ENCODE measurements at places on chromosomes 3 and 15. TPM values are rescaled to one million over a fixed set of nuclear protein-coding genes. Genes with fewer than 3 reads are reported as not detected.

DNA sequence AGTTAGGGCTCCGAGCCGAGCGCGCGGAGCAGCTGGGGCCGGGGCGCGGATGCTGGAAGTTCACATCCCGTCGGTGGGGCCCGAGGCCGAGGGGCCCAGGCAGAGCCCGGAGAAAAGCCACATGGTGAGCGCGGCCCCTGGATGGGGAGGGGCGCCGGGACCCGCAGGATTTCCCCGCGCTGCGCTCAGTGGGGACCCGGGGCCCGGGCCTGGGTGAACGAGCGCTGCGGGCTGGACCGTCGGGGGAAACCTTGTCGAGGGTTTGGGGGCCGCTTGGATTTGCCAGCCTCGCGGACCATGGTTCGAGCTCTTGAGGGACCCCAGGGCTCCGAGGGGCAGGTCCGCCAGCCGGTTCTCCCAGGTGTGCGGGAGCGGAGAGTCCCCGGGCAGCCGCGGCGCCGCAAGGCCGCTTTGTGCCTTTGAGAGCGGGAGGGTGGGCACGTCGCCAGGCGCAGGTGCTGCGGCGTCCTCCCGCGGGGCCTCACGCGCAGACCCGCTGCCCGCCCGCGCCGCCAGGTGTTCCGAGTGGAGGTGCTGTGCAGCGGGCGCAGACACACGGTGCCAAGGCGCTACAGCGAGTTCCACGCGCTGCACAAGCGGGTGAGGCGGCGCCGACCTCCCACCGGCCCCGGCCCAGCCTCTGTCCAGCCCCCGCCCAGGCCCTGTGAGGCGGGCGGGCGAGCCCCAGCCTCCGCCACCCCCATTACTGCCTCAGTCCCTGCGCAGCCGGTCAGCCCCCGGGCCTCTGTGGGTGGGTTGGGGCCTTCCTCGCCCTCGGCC, at the start of gene SNX22:
SNX22 (plus strand) TSS at position 5 of the 780 bp plus-strand sequence; CDS start at position 50, 45 bp downstream.
- DNase-seq, result peak; percentile 85

- no peak for DNase-seq
Observed at GRCh38 chr3:185724761-185725160, 100.1 kb downstream of the IGF2BP2 start.

DNA sequence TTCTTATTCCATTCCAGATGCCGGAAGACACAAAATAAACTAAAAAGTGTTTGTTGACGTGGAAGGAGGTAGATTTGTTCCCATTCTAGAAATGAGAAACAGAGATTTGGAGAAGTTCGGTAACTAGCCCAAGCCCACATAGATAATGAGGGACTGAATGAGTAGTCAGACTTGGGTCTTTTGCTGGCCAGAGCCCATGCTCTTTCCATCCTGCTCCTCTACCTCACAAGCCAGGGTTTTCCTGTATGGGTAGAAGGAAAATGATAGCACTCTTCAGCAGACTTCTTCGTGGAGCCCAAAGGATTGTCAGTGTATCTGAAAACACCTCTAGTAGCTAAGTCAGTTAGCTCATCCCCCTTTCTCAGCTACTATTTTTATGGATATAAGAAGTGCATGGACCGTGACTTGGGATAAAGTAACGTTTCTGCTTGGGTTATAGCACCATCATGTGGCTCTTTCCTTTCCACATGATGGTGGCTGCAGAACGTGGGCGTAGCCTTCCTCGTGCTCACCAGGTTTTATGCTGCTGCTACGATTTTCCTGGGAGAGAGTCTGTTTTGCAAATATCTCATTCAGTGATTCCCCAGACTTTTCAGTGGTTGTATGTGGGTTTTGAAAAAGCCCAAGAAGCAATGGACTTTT, 84.6 kb downstream of the DGKG start:
- DNase-seq, result peak; percentile 68

DNA sequence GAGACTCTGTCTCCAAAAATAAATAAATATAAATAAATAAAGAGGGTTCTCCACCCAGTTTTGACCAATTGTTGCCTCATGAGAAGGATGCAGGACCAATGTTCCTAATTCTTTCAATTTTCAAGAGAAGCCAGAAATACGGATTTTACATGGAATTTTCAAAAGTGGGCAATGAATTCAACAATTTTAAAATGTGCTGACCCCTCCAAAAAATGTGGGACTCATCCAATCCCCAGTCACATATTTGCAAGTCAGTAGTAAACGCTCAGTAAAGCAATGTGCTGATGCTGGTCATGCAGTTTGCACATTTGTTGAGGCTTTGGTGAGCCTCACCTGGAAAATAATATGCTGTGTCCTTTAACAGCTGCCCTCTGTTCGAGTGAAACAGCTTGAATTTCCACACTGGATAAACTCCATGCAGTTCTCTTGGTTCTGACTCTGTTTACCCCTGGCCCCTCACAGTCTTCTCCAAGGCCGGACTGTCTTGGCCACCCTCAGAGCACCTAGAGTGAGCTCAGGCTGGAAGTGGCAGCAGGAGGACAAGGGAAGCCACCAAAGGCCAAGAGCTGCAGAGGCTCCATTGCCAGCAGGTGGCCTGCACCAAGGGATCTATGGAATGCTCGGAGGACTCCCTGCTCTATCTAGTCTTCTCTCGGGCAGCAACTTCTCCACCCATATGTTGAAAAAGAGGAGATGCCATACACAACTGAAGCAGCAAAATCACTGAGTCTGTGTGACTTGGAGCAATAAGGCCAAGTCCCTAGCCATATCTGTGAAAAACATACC, 246.8 kb downstream of the UACA start:
- DNase-seq, result no peak

DNA sequence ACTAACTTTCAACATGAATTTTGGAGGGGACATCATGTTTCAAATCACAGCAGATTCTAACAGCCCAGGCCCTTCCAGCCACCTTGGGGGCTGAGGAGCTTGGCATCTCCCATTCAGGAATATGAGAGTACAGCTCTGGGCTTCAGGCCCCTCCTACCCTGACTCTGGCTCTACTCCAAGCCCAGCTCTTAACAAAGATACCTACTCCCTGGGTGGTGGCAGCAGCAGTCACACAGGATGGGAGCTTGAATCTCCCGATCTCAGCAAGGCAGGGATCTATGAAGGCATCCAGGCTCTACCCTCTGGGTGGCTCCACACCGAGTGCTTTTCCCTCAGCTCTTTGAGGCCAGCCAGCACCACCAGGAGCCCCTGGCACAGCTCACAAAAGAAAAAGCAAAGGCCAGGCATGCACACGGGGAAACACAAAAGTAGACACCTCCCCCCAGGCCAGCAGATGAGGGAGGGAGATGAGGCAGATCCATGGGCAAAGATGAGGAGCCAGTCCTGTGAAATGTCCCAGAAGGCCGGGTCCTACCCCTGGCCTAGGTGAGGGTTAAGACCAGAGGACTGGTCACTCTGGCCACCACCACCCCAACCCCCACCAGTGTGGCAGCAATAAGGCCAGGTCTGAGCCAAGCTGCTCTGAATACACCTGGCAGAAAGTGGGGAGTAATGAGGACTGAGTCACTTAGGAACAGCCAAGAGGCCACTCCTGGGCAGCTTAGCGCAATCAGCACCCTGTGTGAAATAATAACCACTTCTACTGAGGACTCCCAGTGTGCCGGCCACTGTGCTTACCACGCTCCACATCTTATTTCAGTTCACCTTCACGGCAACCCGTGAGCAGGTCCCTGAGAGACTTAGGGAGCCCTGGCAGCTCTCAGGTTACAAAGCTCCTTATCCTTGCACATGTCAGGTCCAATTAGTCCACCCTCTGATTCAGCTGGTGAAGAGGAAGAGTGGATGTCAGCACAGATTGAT, 24.3 kb downstream of the PLA2G4F start:
- peak; percentile 46 for DNase-seq

GRCh38 chr3:97863031-97863430, 41.2 kb downstream of the CRYBG3 start:
- no peak for DNase-seq

DNA sequence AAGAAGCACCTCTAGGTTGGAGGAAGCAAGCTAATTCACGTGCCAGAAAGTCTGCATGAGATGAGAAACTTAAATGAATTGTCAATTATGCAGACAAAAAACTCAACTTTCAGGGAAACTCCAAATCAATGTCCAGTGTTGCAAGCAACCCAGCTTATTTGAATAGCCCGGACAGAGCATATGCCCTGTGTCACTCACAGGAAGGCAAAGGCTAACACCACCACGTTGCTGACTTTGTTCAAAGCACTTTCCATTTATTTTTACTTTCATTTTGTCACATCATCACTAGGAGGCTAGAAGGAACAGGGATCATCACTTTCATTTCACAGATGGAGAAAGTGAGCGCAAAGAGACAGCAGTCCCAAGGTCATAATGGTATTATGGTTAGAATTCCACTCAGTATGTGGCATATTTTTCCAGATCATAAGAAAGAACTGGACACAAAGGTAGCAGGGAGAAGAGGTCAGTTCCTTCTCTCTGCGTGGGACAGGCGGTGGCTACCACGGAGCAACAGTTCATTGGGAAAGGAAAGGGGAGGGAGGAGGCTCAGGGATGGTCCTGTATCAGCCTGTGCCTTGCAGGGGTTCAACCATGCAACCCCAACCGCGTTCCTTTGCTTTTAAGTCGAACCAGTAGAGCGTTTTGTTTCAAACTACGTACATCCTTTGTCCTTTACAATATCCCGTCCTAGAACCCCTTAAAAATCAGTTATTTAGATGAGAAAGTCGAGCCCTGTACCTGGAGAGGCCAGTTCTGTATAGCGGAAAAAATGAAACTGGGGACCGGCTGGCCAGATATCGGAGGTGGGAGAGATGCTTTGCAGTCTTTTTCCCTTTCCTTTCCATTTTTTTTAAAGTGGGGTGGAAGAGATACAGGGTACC, 1.1 kb downstream of the HEG1 start:
- DNase-seq, result peak; percentile 73

GRCh38 chr3:127458696-127459604, 131.6 kb downstream of the TPRA1 start:
- DNase-seq, result peak; percentile 95

DNA sequence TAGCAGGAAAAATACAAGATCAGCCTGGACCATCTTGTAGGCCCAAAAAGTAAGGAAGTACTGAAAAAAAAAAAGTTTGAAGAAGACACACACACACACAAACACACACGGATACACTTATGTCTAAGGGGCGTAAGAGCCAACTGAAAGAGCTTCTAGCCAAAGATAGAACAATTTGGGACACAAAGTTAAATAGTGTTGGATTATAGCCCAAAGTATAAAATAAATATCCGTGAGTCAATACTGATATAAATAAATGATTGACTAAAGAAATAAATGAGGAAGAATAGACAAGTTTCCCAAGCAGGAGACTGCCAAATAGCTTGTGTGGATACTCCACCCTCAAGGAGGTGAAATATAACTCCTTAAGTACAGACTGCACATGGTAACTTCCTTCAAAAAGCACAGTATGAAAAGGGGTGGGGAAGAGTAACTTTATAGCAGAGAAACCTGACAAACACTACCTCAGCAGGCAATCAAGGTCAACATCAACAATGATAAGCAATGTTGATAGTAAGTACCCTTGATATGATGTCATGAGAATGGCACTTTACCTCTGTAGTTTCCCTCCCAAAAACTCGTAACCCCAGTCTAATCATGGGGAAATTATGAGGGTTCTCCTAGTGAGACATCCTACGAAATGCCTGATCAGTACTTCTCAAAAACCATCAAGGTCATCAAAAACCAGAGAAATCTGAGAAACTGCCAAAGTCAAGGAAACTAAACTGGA, 187.3 kb upstream of the ATP11B start:
- DNase-seq, result no peak

GRCh38 chr15:48451241-48451640, 120.0 kb downstream of the DUT start:
- no peak for DNase-seq

GRCh38 chr3:194554473-194555123, 67.8 kb upstream of the ATP13A3 start:
- DNase-seq, result no peak

- no peak for DNase-seq
Observed at GRCh38 chr3:94822298-94822697, 759.4 kb downstream of the NSUN3 start.

GRCh38 chr3:12638105-12638504, 25.8 kb downstream of the RAF1 start:
- no peak for DNase-seq

GRCh38 chr3:131705099-131705498, 202.3 kb upstream of the MRPL3 start:
- no peak for DNase-seq

DNA sequence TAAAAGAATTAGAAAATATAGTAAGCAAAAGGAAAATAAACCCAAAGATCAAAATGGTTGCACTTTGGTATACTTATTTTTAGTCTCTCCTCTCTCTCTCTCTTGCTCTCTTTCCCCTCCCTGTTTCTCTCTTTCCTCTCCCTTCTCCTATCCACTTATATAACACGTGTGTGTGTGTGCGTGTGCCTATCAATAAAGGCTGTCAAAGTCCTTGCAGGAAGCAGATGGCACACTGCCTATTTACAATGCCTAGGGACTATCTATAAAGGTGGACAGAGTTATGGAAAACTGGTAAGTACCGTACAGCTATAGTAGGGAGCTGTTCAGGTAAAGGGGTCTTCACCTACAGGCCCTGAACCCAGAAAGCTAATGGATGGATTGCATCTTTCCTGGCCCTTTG, 161.6 kb downstream of the SQOR start:
- no peak for DNase-seq

- no peak for DNase-seq
Observed at GRCh38 chr3:45218578-45219390, 7.3 kb downstream of the TMEM158 start.

DNA sequence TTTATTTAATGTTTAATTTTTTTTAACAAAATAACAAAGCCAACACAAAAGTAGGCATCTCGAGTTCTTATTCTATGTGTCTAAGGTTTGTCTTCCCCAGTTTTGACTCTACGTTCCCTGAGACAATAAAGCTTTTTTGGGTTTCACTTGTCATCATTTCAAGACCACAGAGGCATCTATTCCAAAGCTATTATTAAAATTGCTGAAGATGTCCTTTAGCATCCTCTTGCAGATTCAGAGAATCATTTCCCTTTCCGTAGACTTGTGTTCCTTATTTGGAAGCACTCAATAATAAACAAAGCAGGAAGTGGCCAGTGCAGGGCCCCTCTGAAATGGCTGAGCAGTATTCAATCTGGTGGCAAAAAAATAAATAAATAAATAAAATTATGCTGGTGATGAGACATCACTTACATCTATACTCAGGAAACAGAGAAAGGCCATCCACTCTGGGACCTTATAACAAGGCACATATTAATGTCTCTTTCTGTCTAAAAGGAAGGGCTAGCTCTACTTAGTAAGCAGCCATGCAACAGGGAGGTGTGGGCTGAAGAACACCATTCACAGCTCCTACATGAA, 362.3 kb downstream of the WDR72 start:
- DNase-seq, result no peak

- DNase-seq, result no peak
Observed at GRCh38 chr15:51111061-51111460, 16.4 kb upstream of the TNFAIP8L3 start.

DNA sequence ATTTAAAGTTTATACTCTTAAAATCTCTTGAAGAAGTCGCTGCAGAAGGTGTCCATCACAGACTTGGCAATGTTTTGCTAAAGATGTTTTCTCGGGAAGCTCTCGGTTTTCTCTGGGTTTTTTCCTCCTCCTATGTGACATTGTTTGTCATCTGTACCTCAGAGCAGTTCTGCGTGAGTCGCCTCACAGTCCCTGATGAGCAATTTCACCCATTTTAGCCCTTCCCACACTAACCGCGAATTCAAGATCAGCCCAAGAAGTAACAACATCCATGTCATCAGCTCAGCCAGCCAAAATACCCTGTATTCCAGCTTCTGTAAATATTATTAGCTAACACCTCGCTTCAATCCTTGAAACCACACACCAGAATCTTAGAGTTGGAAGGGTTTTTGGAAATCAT, 224.3 kb upstream of the SETMAR start:
- no peak for DNase-seq

- no peak for DNase-seq
Observed at GRCh38 chr15:87263871-87264270, 992.7 kb downstream of the NTRK3 start.

The GP9 gene
- not detected for total RNA-seq

The CCDC54 gene
- not detected for total RNA-seq

The LTK gene
- 0.07 TPM for total RNA-seq

The LDHAL6B gene
- not detected for total RNA-seq
